ENCODE measurements at places on chromosomes 7 and 10. TPM values are rescaled to one million over a fixed set of nuclear protein-coding genes. Genes with fewer than 3 reads are reported as not detected.

Gene STEAP2
- not detected for total RNA-seq

Gene FAM241B
- total RNA-seq = 11.8 TPM

Gene STAM
- total RNA-seq = 20.8 TPM

DNA sequence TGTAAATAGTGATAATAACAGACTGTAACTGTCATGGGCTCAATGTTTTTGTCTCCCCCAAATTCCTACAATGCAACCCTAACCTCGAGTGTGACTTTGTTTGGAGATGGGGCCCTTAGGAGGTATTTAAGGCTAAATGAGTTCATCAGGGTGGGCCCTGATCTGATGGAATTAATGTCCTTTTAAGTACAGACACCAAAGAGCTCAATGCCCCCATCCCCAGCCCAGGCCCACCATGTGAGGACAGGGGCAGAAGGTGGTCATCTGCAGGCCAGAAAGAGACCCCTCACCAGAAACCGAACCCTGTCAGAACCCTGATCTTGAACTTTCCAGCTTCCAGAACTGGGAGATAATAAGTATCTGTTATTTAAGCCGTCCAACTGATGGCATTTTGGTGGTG lies 83.2 kb downstream of the PIP4K2A start:
- DNase-seq = no peak

GRCh38 chr7:157991351-157991750 lies 596.3 kb downstream of the PTPRN2 start:
- no peak for DNase-seq

- no peak for DNase-seq
Observed at GRCh38 chr7:98613601-98614425, 3.3 kb upstream of the NPTX2 start.

- peak; percentile 60 for DNase-seq
Observed at GRCh38 chr7:55593515-55594318, 21.4 kb upstream of the VOPP1 start.

- DNase-seq = peak; percentile 50
Observed at GRCh38 chr7:150556521-150557138, 10.6 kb upstream of the GIMAP4 start.

GRCh38 chr7:112184455-112184854 lies 21.7 kb downstream of the DOCK4 start:
- DNase-seq = no peak

DNA sequence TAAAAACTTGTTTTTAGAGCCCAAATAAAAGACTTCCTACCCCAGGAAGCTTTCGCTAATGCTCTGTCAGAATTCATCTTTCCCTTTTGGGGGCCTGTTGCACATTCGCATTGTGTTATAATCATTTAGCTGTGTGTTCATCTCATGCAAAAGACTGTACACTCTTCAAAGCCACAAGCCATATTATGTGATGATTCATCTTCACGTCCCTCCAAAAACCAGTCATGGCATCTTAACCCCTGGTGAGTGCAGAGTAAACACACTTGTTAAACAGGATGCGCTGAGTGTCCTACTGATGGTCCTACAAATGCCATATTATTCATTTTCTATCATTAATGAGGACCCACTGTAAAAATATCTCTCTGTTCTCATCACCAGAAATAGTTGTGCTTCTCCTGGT lies 235.4 kb downstream of the KIAA1217 start:
- no peak for DNase-seq

DNA sequence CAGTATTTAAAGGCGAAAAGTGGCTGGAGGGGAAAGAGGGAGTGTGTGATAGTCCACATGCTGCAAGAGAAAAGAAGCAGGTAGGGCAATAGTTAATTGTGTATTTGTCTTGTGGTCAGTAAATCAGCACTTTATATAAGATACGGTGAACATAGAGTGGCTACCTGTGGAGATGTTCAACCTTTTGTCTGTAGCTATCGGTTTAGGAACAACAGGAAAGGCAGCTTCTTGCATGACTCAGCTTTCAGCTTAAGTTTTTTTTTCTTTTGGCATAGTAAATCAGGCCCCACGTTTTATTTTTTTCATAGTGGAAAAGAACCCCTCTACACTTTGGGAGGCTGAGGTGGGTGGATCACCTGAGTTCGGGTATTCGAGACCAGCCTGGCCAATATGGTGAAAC lies 14.2 kb upstream of the MTPN start:
- DNase-seq = no peak

GRCh38 chr10:51950371-51950995 lies 251.1 kb upstream of the CSTF2T start:
- DNase-seq = no peak

GRCh38 chr10:57015187-57015586 lies 654.1 kb upstream of the ZWINT start:
- DNase-seq = no peak

DNA sequence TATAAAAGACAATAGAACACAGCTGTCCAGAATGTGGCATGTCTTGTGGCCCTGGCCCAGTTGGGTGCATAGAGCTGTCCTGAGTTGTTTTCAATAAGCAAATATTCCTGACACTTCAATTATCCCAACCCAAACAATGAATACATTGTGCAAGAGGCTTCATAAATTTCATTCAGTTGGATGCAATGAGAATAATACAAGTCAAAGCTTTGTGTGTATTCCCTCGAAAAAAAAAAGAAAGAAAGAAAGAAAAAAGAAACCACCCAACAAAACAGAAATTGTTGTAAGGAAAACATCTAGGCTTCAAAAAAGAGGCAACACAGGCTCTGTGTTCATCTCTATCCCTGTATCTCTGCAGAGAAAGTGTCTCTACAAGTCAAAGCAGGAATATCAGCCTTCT lies 138.7 kb upstream of the ADO start:
- no peak for DNase-seq

GRCh38 chr10:49666685-49667084 lies 12.8 kb upstream of the C10orf53 start:
- DNase-seq = no peak
